ENCODE measurements at places on chromosomes 1 and 21.

DNA sequence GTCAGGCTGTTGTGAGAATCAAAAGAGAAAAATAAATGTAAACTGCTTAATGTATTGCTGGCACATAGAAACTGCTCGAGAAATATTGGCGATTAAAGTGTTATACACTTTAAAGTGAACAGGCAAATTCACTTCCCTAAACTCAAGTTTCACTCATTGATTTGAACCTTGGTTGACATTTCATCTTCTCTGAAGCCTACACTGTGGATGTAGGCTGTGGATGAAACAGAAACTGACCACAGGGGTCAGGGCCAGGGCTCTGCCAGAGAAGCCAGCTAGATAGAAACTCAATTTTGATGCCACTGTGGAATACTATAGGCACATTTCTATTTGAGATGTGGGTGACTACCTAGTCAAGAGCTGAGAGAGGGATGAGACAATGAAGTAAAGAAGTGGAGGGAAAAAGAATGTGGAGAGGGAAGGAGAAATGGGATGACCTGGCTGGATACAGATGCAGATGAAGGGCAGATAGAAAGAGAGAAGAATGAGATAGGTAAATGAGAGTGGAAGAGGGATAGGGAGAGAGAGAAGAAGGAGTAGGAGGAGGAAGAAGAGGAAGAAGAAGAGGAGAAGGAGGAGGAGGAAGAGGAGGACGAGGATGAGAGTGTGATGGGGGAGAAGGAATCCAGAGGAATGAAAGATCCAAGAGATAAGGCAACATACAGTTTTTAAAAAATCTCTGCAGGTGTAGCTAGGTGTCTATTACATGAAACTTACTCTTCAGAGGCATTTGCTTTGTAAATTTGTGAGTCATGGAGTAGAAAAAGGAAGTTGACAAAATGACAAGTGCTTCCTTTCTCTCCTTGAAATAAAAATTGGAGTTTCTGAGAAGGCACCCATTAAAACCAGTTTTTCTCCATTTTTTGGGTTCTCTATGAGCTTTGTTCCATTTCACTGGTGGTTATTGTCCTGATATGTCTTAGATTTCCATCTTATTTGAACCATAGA, 17.4 kb upstream of the CD1D start:
- DNase-seq: no peak

DNA sequence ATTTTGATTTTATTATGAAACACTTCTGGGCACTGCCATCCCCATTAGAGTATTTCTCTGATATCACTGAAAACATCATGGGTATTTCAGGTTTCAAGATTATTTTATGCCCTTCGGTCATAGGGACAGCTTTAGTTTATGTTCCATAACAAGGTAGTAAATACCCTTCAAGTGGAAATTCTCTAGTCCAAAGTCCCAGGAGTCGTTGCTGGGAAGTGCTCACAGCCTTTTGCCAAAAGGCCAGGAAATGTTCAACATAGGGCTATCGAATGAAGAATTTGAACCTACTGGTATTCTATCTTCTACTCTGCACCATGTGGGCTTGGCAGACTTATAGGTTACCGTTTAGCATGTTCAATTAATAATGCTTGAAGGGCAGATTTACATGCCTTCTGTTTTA, 7.7 kb upstream of the MFSD2A start:
- no peak for DNase-seq

DNA sequence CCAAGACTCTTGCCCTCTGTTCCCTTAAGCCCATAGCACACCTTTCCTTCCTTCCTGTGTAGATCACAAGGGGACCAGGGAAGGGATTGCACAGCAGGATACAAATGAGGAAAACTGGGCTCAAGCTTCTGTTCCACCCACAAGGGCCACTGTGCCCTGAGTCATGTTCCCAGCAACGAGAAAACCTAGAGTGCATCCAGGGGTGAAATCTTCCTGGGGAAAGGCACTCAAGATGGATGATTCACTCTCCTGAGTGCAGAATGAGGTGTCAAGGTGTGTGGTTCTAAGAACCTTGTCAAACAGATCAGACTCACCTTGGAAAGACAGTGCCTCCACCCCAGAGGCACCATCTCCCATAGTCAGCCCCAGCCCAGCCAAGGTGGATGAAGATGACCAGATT, 40.7 kb upstream of the EYA3 start:
- no peak for DNase-seq

DNA sequence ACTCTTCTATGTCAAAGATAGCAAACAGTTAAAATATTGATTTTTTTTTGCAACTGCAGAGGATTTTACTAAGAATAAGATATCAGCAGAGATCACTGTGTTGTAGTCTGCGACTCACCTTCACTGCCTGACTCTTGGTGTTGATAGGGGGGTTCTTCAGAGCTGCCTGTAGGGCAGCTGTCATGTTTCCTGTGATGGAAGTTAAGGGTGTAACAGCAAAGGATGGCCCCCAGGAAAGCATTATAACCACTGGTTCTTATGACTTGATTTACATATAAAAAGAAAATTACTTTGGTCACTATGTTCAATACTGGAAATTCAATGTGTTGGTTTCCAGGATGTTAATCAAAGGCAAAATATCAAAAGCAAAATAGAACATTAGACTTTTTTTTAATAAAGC, 2.6 kb downstream of the ARPC5 start:
- no peak for DNase-seq

DNA sequence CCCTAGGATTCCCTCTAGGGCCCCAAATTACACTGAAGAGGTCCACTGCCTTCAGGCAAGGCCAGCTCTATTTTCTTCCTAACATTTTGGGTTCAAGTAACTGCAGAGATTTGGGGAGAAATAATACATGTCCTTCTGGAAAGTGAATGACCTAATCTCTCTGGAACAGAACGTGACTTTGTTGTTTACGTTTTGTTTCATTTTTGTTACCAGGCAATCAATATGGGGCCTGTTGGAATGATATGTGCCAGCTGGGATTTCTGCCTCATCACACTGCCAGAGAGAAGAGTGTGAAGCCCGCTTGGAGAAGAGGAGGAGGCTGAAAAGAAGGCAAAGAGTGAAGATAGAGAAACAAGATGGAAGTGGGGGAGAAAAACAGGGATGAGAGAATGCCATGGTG, 116.7 kb downstream of the FASLG start:
- DNase-seq: no peak

All from C1 segment of cervical spinal cord (tissue), 14 donors.